ENCODE measurements at places on chromosomes 7 and 10.
A peak's percentile ranks its signal among the peaks of the same experiment; 100 is the strongest.

GRCh38 chr7:153413540-153414287 lies 638.5 kb upstream of the DPP6 start:
- H3K36me3 ChIP-seq = peaks cover 6% of the 10 kb centered on the region
- no peak for DNase-seq
- no peaks in the 10 kb centered on the region for H3K27me3 ChIP-seq
- H3K27ac ChIP-seq = no peak overlapping the region

GRCh38 chr10:55668326-55668922 lies 692.6 kb downstream of the ZWINT start:
- no peak for DNase-seq
- no peaks in the 10 kb centered on the region for H3K4me1 ChIP-seq
- no peaks in the 10 kb centered on the region for H3K27me3 ChIP-seq
- H3K4me3 ChIP-seq = no peak overlapping the region

DNA sequence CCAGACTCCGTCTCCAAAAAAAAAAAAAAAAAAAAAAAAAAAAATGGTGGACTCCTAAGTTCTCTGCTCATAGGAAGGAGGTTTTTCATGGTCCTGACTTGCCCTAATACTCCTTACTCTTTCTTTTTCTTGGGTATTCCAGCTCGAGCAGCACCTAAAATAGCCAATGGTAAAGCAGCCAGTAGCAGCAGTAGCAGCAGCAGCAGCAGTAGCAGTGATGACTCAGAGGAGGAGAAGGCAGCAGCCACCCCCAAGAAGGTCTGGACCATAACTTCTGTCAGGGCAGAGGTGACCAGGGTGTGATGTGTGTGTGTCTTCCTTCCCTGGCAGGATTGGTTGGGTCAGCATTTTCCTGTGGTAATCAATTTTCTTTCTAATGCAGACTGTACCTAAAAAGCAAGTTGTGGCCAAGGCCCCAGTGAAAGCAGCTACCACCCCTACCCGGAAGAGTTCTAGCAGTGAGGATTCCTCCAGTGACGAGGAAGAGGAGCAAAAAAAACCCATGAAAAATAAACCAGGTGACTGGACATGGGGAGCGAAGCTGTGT lies 6.9 kb downstream of the NOLC1 start:
- peak overlapping the region; percentile 69 for H3K27ac ChIP-seq
- no peaks in the 10 kb centered on the region for H3K27me3 ChIP-seq
- peaks cover 41% of the 10 kb centered on the region for H3K4me1 ChIP-seq
- peaks cover 14% of the 10 kb centered on the region for H3K36me3 ChIP-seq
- no peak for DNase-seq

DNA sequence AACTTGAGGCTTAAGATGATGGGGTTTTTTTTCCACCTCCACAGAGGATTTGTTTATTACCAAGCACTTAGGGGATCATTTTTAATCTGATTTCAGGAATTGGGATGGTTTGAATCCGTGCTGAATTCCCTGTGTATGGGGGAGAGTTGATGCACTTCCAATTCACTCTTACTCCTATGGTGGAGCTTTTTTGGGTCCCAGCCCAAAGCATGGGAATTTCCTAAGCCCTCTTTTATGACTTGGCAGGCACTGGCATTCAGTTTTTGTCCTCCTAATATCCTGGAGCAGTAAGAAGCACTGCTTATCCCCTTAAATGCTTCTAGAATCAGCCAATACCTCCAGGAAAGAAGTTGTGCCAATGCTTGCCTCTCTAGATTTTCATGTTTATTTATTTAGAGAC lies 78.7 kb downstream of the HYCC1 start:
- no peaks in the 10 kb centered on the region for H3K36me3 ChIP-seq
- peaks cover 12% of the 10 kb centered on the region for H3K27me3 ChIP-seq
- H3K4me1 ChIP-seq = no peaks in the 10 kb centered on the region
- no peak overlapping the region for H3K27ac ChIP-seq

GRCh38 chr7:113087071-113087998 lies 708 bp upstream of the GPR85 start:
- DNase-seq = no peak
- H3K4me3 ChIP-seq = peak overlapping the region; percentile 50
- H3K27me3 ChIP-seq = peaks cover 62% of the 10 kb centered on the region

DNA sequence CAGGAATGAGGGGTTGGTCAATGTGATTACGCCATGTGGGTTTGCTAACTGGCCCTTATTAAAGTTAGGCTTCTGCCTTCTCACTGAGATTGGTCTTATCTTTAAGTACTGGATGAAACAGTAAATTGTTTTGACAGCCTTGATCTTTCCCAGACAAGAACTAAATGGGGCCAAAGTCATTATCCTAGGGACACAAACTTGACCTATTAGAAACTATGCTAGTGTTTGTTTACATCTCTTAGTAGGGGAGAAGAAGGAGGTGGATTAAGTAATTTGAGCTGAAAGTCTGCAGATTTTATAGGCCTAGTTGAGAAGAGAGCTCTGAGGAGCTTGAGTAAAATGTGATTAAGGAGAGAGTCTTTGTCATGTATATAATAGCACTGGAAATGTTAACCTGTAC lies 386.9 kb downstream of the HTR7 start:
- no peaks in the 10 kb centered on the region for H3K4me1 ChIP-seq
- H3K4me3 ChIP-seq = no peak overlapping the region
- no peaks in the 10 kb centered on the region for H3K27me3 ChIP-seq
- no peak for DNase-seq
- H3K27ac ChIP-seq = no peak overlapping the region

DNA sequence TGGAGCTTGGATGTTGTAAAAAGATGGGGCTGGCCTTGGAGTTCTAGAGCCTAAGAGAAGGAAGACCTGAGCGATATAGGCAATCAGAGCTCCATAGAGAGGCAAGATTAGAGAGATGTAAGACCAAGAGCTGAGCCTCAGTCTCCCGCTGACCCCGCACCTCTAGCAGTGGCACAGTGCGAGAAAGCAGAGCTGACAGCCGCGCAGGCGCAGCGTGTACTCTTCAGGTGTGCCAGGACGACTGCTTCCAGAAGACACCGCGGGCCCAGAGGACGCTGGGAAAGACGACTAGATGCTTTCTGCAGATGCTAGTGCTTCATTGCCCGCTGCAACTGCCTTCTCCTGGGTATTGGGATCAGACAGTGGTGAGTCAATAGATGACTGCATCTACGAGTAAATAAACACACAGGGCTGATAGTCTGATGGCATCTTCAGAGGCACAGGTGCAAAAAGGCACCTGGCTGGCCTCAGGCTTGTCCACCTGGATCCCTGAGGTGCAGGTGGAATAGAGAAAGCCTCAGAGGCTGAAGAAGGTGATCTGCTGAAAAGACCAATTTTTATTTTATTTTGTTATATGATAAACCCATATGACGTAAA lies 38.1 kb upstream of the CCDC6 start:
- no peaks in the 10 kb centered on the region for H3K36me3 ChIP-seq
- no peak overlapping the region for H3K4me3 ChIP-seq
- no peak overlapping the region for H3K27ac ChIP-seq
- DNase-seq = no peak
- H3K4me1 ChIP-seq = no peaks in the 10 kb centered on the region
- peaks cover 13% of the 10 kb centered on the region for H3K27me3 ChIP-seq

DNA sequence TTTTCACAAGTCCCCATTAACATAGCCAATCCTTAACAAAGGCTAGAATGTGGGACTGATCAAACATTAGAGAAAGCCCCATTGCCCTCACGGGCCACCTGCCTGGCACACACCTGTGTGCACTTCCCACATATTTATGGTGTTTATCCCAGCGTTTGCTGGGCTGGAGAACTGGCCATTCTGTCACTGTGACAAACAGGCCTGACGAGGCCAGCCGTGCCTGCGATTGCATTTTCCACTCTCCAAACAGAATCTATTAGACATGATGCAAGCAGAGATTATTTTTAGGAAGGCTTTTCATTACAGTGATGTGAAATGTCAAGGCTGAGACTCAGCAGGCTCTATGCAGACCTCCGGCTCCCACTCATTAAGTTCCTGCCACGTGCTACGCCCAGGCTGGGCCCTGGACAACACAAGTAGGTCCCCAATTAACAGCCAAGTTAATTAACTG lies 20.4 kb downstream of the PTPRN2 start:
- no peak overlapping the region for H3K4me3 ChIP-seq
- H3K36me3 ChIP-seq = no peaks in the 10 kb centered on the region
- H3K27me3 ChIP-seq = peaks cover 22% of the 10 kb centered on the region
- H3K27ac ChIP-seq = no peak overlapping the region

DNA sequence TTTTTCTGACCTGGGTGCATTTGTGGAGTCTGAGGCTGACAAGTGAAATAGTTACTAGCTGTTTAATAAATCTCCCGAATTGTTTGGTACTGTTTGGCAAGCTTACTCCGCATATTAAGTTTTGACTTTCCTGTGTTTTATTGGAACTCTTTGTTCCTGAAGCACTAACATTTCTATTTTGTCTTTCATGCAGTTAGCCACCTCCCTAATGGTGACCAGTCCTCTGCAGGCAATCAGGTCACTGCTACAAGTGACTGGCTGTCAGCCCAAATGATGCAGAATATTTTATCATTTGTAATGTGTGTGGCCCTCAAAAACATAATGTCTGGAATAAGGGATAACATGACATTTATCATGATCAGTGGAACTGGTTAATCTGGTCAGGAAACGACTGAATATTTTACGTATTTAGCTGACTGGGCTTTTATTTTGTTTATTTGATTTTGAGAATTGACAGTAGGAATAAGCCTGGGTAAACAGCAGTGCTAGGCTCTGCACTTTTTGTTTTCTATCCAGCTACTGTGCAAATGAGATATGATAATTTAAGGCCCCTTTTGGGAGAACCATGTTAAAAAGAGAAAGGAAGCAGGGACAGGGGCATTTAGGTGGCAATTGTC lies 82.9 kb downstream of the ST7 start:
- no peak for DNase-seq
- H3K36me3 ChIP-seq = no peaks in the 10 kb centered on the region
- no peak overlapping the region for H3K4me3 ChIP-seq
- H3K27ac ChIP-seq = no peak overlapping the region
- H3K27me3 ChIP-seq = peaks cover 10% of the 10 kb centered on the region

- DNase-seq = no peak
- H3K4me3 ChIP-seq = no peak overlapping the region
- H3K4me1 ChIP-seq = no peaks in the 10 kb centered on the region
- H3K27ac ChIP-seq = no peak overlapping the region
- peaks cover 1% of the 10 kb centered on the region for H3K36me3 ChIP-seq
- H3K27me3 ChIP-seq = peaks cover 3% of the 10 kb centered on the region
Measured at GRCh38 chr7:152975076-152975475, 215.5 kb downstream of the ACTR3B start.

DNA sequence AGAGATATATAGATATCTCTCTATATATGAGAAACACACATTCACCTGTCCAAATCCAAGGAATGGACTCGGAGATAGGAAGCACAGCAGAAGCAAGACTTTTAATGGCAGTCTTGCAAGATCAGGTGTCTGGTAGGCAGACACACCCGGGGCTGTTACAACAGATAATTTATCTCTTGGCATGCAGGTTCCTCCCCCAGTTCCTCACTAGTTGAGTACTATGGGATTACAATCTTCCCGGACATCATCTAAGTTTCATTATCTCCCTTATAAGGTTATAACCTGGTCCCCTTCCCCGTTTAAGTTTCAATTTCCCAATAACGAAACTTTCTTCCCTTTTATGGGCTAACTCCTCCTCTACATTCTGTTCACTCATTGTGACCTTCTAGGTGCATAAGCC lies 399.3 kb downstream of the PPP1R3A start:
- H3K36me3 ChIP-seq = peaks cover 3% of the 10 kb centered on the region
- H3K27ac ChIP-seq = no peak overlapping the region
- DNase-seq = no peak
- H3K4me3 ChIP-seq = no peak overlapping the region
- H3K27me3 ChIP-seq = no peaks in the 10 kb centered on the region

- H3K4me3 ChIP-seq = no peak overlapping the region
- no peaks in the 10 kb centered on the region for H3K27me3 ChIP-seq
- no peaks in the 10 kb centered on the region for H3K36me3 ChIP-seq
- H3K4me1 ChIP-seq = no peaks in the 10 kb centered on the region
Measured at GRCh38 chr7:118575393-118575948, 351.0 kb downstream of the ANKRD7 start.

- no peak for DNase-seq
- no peak overlapping the region for H3K4me3 ChIP-seq
- H3K27me3 ChIP-seq = no peaks in the 10 kb centered on the region
- H3K27ac ChIP-seq = no peak overlapping the region
- H3K4me1 ChIP-seq = no peaks in the 10 kb centered on the region
Measured at GRCh38 chr7:71298378-71298777, 166.4 kb downstream of the GALNT17 start.

DNA sequence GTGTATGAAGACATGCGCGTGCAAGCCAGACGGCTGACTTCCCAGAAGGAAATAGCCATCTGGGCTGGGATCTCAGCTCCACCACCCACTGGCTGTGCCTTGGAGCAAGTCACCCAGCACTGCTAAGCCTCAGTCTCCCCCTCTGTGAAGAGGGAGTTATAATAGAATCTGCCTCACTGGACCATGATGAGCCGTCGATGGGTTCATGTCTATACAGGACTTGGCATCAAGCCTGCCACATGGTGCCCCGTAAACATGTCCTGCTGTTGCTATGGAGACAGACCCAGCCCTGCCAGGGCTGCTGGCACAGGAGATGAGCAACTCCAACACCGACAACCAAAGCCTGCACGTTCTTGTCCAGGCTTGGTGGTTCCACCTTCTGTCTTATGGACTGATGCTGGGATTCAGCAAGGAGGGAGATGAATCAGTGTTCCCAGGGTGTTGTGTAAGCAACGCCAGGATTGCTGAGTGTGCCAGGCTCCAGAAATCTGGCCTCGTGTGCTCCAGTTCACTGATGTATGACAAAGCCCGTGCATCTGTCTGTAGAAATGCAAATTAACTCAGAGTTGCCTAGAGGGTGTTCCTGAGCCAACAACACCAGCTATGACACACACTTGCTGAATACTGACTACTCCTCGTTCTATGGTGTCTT lies 5.6 kb downstream of the GPR15LG start:
- peaks cover 6% of the 10 kb centered on the region for H3K4me1 ChIP-seq
- H3K27ac ChIP-seq = no peak overlapping the region
- DNase-seq = no peak

GRCh38 chr10:69504576-69505250 lies 53.4 kb downstream of the TSPAN15 start:
- no peaks in the 10 kb centered on the region for H3K27me3 ChIP-seq
- no peak overlapping the region for H3K27ac ChIP-seq
- peaks cover 12% of the 10 kb centered on the region for H3K4me1 ChIP-seq
- no peak overlapping the region for H3K4me3 ChIP-seq
- no peak for DNase-seq
- no peaks in the 10 kb centered on the region for H3K36me3 ChIP-seq

DNA sequence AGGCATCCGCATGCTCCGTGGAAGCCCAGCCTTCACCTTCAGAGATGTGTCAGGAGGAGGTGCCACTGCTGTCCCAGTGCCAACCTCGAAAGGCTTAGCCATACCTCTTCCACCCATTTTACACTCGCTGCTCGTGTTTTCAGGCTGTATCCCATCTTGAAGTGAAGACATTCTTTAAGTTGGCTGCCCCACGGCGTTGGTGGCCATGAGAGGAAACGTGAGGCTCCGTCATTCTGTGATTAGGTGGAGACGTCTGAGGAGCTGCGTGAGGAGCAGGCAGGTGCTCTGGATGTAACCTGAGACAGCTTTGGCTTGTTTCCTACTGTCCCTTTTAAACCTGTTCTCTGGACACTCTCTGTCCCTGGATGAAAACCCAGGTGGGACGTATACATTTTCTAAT lies 159.9 kb upstream of the RNF32 start:
- H3K4me3 ChIP-seq = no peak overlapping the region
- H3K27ac ChIP-seq = no peak overlapping the region
- no peaks in the 10 kb centered on the region for H3K4me1 ChIP-seq
- no peaks in the 10 kb centered on the region for H3K36me3 ChIP-seq

All from activated T-cell treated with anti-CD3 and anti-CD28 coated beads, Interleukin-2, amount 50 U/mL, for 72 hours (primary cell).